Stimulated activated CD4-positive, alpha-beta T cell treated with anti-CD3 and anti-CD28 coated beads, TNF-alpha, amount 100 ng/mL, for 24 hours (primary cell): ENCODE measurements at places on chromosomes 12 and 14.

DNA sequence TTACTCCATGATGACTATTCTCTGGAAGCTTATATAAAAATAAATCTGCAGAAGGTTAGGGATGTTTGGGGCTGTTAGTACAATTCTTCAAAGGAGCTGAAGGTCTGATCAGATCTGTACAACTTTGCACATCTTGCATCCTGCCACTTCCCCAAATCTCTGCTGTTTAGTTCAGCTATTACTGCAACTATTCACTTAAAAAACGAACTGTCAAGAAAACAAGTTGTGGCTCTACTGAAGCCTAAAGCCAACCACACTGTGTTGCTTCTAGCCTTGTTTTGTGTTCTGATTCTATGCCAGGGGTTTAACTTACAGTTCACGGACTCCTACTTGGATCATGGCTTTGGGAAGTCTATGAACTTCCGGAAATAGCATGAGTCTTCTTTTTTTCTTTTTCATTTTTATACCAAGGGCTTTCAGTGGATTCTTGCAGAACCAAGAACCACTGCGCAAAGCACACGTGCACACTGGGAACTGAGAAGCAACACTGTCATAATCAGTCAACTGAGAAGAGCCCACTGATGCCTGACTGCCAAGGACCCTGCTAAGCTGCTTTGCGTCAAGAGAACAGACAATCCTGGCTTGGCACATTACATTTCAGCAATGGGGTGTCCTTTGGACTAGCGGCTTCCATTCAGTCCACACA is 66.3 kb upstream of the EEA1 start:
- no peak for DNase-seq

- DNase-seq: no peak
Observed at GRCh38 chr12:101475751-101476305, 692 bp downstream of the SPIC start.

- DNase-seq: no peak
Observed at GRCh38 chr12:132458441-132458840, 31.5 kb upstream of the FBRSL1 start.

DNA sequence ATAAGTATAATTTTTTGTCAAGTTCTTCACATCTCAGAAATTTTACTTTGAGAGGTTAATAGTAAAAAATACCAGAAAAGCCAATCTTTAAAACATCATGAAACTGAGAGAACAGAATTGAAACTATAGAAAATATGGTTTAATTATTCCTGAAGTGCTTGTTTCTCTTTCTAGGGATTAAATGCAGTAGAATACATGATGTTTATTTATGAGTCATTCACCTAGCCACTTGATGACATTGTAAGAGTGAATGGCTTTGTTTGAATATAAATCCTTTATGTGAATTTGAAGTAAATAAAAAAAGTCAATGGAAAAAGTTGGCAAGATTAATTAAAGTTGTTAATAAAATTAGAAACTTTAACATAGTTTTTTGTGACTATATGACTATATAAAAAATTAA is 48.4 kb downstream of the KTN1 start:
- no peak for DNase-seq

DNA sequence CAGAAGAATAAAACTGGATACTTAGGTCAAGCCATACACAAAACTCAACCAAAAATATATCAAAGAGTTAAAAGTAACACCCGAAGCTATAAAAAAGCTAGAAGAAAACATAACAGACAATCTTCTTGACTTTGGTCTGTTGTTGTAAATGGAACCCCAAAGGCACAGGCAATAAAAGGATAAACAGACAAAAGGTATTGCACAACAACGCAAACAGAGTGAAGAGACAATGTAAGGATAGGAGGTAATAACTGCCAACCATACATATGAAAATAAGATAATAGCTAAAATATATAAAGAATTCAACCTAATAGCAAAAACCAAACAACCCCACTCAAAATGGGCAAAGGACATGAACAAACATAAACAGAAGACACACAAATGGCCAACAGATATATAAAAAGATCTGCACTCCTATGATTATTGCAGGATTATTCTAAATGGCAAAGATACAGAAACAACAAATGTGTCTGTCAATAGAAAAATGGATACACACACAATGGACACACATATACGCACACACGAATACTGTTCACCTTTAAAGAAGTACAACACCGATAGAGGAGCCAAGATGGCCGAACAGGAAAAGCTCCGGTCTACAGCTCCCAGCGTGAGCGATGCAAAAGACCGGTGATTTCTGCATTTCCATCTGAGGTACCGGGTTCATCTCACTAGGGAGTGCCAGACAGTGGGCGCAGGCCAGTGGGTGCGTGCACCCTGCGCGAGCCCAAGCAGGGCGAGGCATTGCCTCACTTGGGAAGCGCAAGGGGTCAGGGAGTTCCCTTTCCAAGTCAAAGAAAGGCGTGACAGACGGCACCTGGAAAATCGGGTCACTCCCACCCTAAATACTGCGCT is 1137.1 kb downstream of the FSCB start:
- DNase-seq: no peak

GRCh38 chr12:89965993-89966392 is 257.4 kb upstream of the ATP2B1 start:
- no peak for DNase-seq
